ENCODE measurements at places on chromosomes 5 and 9.

- no peak for DNase-seq
Measured at GRCh38 chr9:38384990-38385848, 7.3 kb upstream of the ALDH1B1 start.

DNA sequence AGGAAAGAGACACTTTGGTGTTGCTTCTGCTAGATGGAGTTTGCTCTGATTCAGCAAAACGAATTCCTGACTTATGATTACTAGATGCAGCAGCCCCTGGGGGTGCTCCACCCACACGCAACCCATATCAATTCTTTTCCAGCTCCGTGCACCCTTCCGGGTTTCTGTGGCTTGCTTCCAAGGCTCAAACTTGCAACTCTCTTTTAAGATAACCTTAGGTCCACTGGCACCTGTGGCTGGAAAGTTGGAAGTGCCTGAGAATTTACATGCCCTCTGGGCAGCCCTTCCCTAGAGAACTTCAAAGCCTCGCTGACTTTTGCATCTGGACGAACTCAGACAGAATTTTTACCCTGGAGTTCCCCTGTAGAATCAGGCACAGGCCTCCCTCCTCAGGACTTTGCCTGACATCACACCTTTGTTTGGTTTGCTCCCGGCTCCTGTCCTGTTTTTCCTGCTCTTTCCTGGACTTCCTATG is 224.9 kb downstream of the SNX18 start:
- DNase-seq, result no peak

GRCh38 chr5:73282383-73282782 is 109.4 kb downstream of the TMEM174 start:
- no peak for DNase-seq

GRCh38 chr9:37706290-37706689 is 47.3 kb upstream of the TRMT10B start:
- DNase-seq, result no peak

DNA sequence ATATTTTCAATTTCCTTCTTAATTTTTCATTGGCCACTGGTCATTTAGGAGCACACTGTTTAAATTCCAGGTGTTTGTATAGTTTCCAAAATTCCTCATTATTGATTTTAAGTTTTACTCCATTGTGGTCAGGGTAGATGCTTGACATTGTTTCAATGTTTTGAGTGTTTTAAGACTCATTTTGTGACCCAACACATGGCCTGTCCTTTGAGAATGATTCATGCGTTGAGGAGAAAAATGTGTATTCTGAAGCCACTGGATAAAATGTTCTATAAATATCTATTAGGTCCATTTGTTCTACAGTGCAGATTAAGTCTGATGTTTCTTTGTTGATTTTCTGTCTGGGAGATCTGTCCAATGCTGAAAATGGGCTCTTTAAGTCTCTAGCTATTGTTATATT is 24.4 kb upstream of the FNIP1 start:
- DNase-seq, result no peak

- DNase-seq, result no peak
Measured at GRCh38 chr9:134403682-134404301, 77.5 kb downstream of the RXRA start.

GRCh38 chr9:136742591-136743391 is at the start of gene LCN10:
Gene LCN10, minus strand, starts transcription at chr9:136742940. Its CDS starts 37 bp downstream, at chr9:136742903.
- DNase-seq, result no peak

- DNase-seq, result no peak
Measured at GRCh38 chr5:172973931-172974330, 9.6 kb upstream of the ATP6V0E1 start.

DNA sequence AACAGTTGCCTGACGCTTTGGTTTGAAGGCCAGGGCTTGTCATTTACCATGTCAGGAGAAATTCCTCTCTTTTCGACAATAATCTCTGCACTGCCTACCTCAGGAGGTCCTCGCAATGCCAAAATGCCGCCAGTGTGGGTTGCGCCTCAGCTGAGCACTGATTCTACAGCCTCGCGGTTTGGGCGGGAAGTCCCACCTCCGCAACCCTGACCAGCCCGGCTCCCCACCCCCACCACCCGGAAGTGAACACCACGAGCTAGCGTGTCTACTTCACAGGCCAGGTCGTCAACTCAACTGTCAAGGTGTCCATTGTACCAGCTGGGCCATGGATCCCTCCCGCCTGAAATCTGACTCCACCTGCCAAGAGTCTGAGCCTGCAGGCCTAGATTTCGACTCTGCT is at the start of gene TPD52L3:
Gene TPD52L3, plus strand, starts transcription at position 273 of the 400 bp plus-strand sequence. CDS start 221 bp downstream, outside the sequence.
- DNase-seq, result no peak

GRCh38 chr9:127982912-127983311 is 2.1 kb upstream of the EEIG1 start:
- no peak for DNase-seq

DNA sequence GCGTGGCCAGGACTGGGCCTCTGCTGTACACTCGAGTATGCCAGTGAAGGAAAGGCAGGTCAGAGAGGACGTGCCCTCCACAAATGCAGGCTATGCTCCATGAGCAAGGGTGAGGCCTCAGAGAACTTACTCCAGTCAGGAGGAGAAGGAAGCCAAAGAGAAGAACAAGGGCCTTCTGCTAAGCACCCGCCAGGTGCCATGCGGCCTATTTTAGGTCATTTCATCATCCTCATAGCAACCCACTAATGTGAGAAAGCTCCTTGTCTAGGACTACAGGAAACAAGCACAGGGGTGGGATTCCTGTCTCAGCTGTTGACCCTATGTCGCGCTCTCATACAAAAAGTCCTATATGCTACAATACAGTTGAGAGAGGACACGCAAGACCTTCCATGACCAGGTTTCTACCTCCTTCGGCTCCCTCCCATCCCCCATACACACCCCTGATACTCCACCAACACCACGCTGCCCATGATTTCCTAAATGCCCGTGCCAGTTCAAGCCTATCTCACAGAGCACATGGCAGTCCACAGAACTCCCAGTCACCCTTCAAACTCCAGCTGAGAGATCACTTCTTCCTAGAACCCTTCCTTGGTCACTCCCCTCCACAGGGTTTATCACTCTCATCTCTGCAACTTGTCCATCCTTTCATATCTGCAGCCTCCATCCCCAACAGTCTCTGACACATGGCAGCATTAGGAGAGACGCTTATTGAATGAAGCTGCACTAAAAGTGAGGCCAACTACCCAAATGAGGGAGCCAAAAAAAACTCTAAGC is 26.8 kb downstream of the PSMB7 start:
- DNase-seq, result no peak

Measured in cortex of kidney (tissue), 1 donor.